Common myeloid progenitor, CD34-positive (primary cell): ENCODE measurements at places on chromosomes 11 and 22.

DNA sequence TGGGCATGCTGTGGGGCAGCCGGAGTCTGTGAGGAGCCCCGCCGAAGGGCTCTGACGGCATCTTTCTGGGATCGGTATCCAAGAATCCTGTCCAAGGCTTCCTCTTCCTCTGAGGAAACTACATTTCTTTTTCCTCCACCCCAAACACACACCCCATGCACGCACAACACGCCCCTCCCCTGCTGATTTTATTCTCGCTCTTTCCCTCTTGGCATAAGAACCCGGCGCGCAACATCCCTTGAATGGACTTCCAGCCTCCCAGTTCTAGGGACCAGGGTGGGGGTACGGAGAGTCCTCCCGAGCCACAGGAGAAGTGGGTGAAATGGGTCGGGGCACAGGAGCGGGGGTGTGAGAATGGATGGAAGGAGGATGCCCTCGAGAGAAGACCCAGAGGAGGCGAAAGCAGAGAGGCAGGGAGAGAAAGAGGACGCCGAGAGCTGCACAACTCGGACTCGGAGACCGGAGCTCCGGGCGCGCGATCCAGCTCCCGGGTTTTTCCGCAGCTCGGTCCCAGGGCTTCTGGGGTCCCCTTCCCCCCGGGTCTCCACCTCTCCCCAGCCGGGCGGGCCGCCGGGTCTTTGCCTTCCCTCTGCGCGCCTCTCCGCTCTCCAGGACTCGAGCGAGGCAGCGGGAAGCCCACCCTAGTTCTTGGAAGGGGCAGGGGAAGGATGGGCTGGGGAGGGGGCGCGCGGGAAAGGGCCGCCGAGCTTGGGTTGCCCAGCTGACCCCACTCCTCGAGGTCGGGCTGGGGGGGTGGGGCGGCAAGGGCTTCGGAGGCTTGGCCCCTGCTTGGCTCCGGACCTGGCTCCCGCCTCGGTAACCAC lies 1.5 kb upstream of the LARGE1 start:
- no peak for DNase-seq

GRCh38 chr11:113675003-113675561 lies 31.0 kb downstream of the TMPRSS5 start:
- no peak for DNase-seq

DNA sequence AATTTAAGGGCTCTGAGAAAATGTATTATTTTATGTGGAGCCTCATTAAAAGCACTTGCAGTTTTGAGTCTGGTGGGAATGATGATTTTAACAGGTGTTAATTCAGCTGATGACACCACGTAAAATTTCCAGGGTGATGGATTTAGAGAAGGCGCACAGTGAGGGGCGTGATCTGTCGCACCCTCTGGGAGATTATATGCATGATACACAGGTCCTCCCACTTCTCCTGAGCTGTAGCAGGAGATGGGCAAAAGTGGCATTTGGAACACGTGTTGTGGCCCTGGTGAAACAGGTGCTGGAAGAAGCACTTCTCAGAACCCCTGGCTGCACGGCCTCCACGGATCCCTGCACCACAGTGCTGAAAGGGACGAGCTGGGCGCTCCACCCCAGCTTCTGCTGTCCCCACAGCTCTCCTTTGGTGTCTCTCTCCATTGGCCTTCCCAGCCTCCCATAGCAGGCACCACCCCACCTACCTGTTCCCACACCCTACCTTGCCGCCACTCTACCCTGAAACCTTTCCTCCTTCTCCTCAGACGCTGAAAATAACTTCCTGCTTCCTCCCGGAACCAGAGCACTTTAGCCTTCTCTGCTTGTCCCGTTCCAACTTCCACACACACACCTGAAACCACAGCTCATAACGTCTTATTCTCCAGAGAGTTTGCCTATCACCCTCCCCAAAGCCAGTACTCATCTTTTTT lies 6.9 kb upstream of the SORL1 start:
- no peak for DNase-seq

- peak; percentile 60 for DNase-seq
Observed at GRCh38 chr11:68750195-68751003, 921 bp downstream of the TESMIN start.

GRCh38 chr11:789943-790342 lies at the start of gene CEND1:
CEND1 (minus strand) TSS chr11:790090; CDS start chr11:788576, 1,514 bp downstream.
- peak; percentile 25 for DNase-seq

- DNase-seq, result no peak
Observed at GRCh38 chr22:42265321-42265720, 5.1 kb downstream of the TCF20 start.

GRCh38 chr11:64101461-64101860 lies 64.5 kb downstream of the MACROD1 start:
- no peak for DNase-seq

DNA sequence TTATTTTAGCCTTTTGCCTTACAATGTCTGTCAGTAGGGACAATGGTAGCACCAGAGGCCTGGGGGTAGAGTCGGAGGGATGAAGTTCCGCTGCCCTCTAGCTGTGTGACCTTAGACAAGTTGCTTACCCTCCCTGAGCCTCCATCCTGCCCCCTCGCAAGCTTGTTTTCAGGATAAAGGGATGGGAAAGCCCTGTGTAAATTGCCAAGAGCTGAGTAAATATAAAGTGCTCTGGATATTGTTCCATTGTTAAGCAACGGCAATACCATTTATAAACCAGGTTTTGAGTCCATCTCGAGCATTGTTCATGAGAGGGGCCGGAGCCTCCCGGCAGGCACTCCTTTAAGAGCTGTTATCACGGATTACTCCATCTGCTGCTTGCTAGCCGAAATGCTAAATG lies 72.9 kb downstream of the ZBTB16 start:
- DNase-seq, result no peak
